NCI-H187 (cell line): ENCODE measurements at places on chromosomes 5 and 9.

DNA sequence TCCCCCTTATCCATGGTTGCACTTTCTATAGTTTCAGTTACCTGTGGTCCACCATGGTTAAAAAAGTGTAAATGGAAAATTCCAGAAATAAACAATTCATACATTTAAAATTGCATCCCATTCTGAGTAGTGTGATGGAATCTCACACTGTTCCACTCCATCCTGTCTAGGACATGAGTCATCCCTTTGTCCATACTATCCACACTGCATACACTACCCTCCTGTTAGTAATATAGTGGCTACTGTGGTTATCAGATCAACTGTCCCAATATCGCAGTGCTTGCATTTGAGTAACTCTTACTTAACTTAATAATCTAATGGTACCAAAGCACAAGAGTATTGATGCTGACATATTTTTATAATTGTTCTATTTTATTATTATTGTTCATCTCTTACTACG, 100.7 kb downstream of the RAB3C start:
- DNase-seq, result no peak

GRCh38 chr9:15192856-15193255, 114.2 kb downstream of the TTC39B start:
- DNase-seq, result no peak

- no peak for DNase-seq
Measured at GRCh38 chr5:140591747-140592372, 27.2 kb downstream of the SLC35A4 start.

DNA sequence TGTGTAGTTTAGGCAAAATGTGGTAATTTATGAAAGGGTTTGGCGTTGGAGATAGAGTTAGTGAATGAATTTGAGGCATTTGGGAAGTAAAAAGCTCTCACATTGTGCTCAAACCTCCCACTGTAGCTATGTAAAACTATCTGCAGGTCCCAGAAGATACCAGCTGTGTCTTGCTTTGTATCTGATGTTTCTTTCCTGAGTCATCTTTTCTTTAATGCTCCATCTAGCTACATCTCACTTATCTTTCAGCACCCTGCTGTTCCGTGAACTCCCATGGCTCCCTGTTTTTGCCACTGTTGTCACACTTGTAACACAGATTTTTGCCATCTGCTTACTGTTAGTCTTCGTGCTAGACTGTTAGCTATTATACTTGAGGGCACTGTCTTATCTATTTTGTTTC, 253.1 kb downstream of the NPR3 start:
- no peak for DNase-seq

DNA sequence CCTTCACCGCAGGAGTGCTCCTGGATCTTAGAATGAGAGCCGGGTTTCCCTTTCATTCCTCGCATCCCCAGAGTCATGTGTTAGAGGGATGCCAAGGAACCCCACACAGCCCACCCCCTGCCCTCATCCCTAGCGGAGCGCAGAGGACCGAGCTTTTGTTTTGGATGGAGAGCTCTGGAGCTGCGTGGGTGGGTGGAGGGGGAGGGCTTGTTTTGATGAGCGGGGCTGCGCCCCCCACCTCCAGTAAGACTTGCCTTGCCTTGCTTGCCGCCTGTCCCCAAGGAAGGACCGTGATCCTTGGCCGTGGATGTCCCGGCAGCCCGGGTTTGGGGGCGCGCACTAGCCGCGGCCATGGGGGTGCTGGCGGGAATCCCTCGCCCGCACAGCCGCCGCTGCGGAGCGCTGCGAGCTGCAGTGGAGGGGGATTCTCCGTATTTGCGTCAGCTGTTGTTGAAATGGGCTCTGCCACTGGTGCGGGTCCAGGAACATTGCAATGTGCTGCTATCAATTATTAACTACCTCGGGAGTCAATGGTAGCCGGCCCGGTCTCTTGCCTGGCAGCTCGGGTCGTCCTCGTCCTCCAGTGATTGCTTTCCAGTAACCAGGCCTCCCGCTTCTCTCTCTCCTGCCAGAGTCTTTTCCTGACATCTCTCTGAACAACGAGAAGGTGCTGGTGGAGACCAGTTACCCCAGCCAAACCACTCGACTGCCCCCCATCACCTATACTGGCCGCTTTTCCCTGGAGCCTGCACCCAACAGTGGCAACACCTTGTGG, 1.0 kb downstream of the EGR1 start:
- DNase-seq, result no peak

DNA sequence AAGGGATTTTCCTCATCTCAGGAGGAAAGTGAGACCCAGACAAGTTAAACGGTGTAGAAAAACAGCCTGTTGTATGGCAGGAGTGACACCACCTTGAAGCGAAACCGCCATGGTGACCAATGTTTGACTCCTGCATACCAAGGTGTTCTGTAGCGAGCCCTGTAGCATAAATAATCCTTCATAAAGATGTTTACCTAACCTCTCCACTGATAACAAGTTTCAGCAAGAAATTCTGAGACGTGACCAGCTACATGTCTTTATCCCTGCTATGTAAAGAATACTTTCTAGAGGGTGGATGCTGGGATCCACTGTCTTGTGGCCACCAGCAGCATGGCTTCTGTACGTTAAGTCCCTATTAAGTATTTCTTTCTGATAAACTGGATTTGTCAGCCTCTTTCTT, 148.1 kb downstream of the MPDZ start:
- no peak for DNase-seq

DNA sequence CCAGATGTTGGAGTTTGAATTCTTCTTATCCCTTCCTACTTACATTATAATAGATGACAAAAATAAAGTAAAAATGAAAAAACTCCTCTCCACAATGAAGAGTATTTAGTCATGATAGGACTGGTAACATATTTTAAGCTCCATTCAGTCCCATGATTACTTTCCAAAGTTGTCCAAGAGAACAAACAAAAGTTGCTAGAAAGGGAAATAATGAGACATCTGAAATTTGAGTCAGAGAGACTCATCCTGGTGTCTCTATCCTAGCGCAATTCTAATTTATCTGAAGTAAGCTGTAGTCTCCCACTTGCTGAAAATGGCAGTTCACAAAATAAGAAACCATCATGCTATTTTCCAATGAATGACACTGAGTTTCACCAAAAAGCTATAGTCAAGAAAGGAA, 152.2 kb downstream of the BNC2 start:
- no peak for DNase-seq

- no peak for DNase-seq
Measured at GRCh38 chr9:84597131-84597530, 72.4 kb upstream of the NTRK2 start.

GRCh38 chr5:42749020-42749419, 7.6 kb upstream of the CCDC152 start:
- DNase-seq, result no peak
